Testis (tissue), 5 donors: ENCODE measurements at places on chromosomes 11 and 22. TPM values are rescaled to one million over a fixed set of nuclear protein-coding genes. Genes with fewer than 3 reads are reported as not detected.

Gene CCDC87
- total RNA-seq = 26.3 TPM

Gene KCNQ1
- 24.2 TPM for total RNA-seq

Gene OR52I1
- not detected for total RNA-seq

Gene LARGE2
- 3.4 TPM for total RNA-seq

Gene ARHGAP20
- 37.2 TPM for total RNA-seq

Gene F2
- 3.6 TPM for total RNA-seq

DNA sequence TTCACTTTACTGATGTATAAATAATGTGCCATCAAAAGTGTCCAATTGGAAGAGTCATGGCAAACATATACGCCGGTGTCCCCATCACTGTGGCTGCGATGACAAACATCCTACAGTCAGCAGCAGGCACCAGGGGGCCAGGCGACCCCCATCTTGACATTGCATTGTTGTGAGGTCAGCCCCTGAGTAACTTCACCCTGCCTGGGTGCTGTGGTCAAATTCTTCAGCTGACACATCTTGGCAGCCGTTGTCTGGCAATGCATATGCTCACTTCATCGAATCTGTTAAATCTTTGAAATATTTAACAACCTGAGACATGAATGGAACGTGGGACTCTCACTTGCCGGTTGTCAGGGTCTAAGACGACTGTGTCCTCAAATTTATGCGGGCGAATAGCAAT is 430.9 kb downstream of the BRD1 start:
- H3K27ac ChIP-seq = no peak overlapping the region
- H3K36me3 ChIP-seq = no peaks in the 10 kb centered on the region
- no peaks in the 10 kb centered on the region for H3K4me1 ChIP-seq
- no peaks in the 10 kb centered on the region for H3K27me3 ChIP-seq
- DNase-seq = no peak
- H3K4me3 ChIP-seq = no peak overlapping the region

GRCh38 chr22:27987557-27987956 is 68.5 kb upstream of the PITPNB start:
- H3K4me1 ChIP-seq = peaks cover 11% of the 10 kb centered on the region
- DNase-seq = peak; percentile 12
- H3K27me3 ChIP-seq = no peaks in the 10 kb centered on the region
- H3K27ac ChIP-seq = no peak overlapping the region
- H3K4me3 ChIP-seq = no peak overlapping the region

GRCh38 chr11:115958089-115959000 is 454.1 kb upstream of the CADM1 start:
- H3K27me3 ChIP-seq = no peaks in the 10 kb centered on the region
- H3K27ac ChIP-seq = no peak overlapping the region
- peak overlapping the region; percentile 33 for H3K4me3 ChIP-seq
- peaks cover 9% of the 10 kb centered on the region for H3K4me1 ChIP-seq
- DNase-seq = no peak

- no peaks in the 10 kb centered on the region for H3K4me1 ChIP-seq
- no peak overlapping the region for H3K4me3 ChIP-seq
- no peak overlapping the region for H3K27ac ChIP-seq
- no peaks in the 10 kb centered on the region for H3K36me3 ChIP-seq
Observed at GRCh38 chr22:44449061-44449682, 48.9 kb downstream of the RTL6 start.

DNA sequence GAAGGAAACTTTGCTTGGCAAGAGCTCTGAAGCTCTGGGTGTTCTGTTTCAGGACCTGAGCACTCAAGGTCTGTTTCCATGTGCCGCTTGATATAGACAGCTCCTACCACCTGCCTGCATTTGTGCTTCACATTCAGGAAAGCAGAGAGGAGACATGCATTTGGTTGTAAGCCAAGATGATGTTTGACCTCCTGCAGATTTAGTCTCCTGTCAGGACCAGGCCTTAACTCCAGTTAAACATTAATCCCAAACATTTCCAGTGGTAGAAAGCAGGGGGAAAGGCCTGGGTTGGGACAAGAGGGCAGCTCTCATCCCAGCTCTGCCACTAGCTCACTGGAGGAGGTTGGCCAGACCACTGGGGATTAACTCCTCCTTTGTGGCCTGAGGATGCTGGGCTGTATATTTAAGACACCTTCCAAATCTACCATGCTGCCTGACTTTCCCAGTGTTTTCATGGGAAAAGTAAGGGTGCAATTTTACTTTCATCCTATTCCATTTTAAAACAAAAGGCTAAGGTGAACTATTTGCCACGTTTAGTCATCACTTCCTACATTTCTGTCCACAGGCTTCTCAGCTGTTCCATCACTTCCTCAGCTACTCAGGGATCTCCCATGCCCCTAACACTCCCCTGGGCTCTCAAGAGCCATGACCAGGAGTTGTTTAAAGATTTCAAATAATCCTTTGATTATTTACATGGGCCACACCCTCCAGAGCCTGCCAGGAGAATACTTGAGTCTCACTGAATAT is 80.9 kb downstream of the INSC start:
- no peaks in the 10 kb centered on the region for H3K27me3 ChIP-seq
- no peak overlapping the region for H3K27ac ChIP-seq
- H3K4me1 ChIP-seq = no peaks in the 10 kb centered on the region
- H3K4me3 ChIP-seq = no peak overlapping the region
